Neural crest cell (in vitro differentiated cells): ENCODE measurements at places on chromosomes 4 and X.

GRCh38 chr4:139950568-139950967, 203.4 kb downstream of the MAML3 start:
- H3K4me3 ChIP-seq = no peak overlapping the region
- H3K27me3 ChIP-seq = no peaks in the 10 kb centered on the region
- H3K27ac ChIP-seq = no peak overlapping the region
- peaks cover 8% of the 10 kb centered on the region for H3K36me3 ChIP-seq
- DNase-seq = no peak
- H3K4me1 ChIP-seq = peaks cover 33% of the 10 kb centered on the region

DNA sequence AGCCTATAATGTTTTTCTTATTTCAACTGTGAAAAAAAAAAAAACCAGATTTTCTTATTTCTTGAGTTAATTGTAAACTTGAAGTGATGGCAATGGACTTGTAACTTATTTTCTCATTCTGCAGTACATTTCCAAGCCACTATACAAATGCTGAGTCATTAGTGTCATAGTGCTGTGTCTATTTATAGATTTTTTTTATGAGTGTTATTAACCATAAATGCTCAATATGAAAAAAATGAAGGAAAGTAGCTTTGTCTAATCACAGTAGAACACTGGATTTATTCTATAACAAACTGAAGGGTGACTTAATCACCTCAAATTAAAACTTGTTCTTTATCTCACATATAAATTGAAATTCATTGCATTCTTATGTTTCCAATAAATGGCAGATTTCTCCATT, 718.6 kb downstream of the CCSER1 start:
- H3K36me3 ChIP-seq = no peaks in the 10 kb centered on the region
- no peaks in the 10 kb centered on the region for H3K27me3 ChIP-seq
- no peak overlapping the region for H3K4me3 ChIP-seq
- no peaks in the 10 kb centered on the region for H3K4me1 ChIP-seq
- no peak for DNase-seq
- no peak overlapping the region for H3K27ac ChIP-seq

DNA sequence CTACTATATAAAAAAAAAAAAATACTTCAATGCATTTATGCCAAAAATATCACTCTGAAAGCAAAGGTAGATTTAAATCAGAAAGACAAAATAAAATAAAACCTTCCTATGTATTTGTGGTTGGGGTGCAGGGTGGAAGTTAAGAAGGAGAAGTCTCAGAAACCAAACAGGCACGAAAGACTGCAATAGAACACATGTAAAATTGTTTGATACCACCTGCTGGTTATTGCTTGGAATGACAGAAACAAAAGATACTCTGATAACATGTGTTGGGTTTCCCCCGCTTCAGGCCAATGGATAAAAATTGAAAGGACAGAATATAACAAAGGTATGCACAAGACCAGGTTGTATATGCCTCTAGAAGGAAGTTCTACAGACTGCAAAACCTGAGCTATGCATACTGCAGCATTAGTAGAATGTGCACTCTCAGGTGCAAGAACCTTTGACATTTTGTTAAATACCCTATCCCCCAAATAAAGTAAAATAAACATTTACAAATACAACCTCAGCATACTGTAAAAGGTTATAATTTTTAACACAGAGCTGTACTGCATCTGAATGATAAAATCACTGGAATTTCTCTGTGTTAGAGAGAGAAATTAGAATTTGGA, 118.8 kb downstream of the GABRA2 start:
- peaks cover 35% of the 10 kb centered on the region for H3K27me3 ChIP-seq
- H3K4me3 ChIP-seq = no peak overlapping the region
- no peak for DNase-seq

- no peak overlapping the region for H3K27ac ChIP-seq
- H3K36me3 ChIP-seq = peaks cover 5% of the 10 kb centered on the region
- H3K4me1 ChIP-seq = peaks cover 4% of the 10 kb centered on the region
- H3K27me3 ChIP-seq = peaks cover 84% of the 10 kb centered on the region
- DNase-seq = peak; percentile 24
- H3K4me3 ChIP-seq = peak overlapping the region; percentile 86
Measured at GRCh38 chrX:3345281-3346191, 916 bp downstream of the MXRA5 start.

- H3K4me1 ChIP-seq = no peaks in the 10 kb centered on the region
- no peak overlapping the region for H3K27ac ChIP-seq
- DNase-seq = no peak
- no peaks in the 10 kb centered on the region for H3K27me3 ChIP-seq
Measured at GRCh38 chr4:24764345-24764744, 31.0 kb upstream of the SOD3 start.

DNA sequence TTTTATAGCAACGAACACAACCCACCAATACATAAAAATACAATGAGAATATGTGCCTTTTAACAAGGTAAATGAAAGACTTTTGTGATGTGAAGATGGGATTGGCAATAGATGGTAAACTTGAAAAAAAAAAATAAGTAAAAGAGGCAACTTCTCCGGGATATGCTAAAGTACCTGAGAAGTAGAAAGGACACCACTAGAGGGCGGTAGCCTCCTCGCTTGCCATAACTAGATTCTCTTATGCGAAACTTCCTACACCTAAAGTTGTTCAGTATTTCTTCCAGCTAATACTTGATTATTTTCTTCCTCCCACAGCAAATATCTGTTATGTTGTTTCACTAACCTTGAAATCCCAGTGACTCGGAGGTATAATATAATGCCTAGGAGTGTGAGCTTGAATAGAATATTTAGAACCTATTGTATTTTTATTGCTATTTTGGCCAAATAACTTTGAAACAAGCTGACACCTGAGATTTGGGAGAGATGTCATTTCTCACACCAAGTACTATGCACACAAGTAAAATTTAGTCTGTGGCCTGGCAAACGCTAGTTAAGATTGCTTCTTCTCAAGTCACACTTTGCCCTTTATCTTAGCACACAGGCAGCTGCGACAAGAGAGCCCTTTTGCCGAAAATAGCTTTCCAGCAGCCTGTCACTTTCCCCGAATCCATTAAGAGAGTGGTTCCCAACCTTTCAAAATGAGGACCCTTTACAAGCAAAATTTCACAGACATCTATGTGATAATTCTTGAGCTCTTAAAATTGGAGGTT, 44.9 kb upstream of the PDLIM5 start:
- H3K4me3 ChIP-seq = no peak overlapping the region
- H3K27ac ChIP-seq = no peak overlapping the region
- H3K27me3 ChIP-seq = peaks cover 3% of the 10 kb centered on the region
- no peaks in the 10 kb centered on the region for H3K36me3 ChIP-seq

DNA sequence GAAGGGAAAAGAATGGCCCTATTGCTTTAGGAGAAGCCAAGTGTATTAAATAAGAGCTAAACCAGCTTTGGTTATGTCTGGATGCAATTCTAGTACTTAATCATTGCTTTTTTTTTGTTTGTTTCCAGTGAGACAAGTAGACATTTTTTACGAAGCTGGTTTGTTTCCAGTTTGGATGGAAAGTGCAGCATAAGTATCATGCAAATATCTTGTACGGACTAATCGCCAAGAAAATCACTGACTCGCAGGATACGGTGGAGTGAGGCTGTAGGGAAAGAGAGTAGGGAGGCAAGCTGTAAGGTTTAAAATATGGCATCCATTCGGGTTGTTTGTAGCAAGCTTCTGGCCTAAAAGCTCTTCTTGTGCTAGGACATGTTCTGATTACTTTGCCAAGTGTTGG, 64.8 kb downstream of the HPGD start:
- no peaks in the 10 kb centered on the region for H3K36me3 ChIP-seq
- H3K27ac ChIP-seq = no peak overlapping the region
- H3K27me3 ChIP-seq = peaks cover 4% of the 10 kb centered on the region
- DNase-seq = no peak

DNA sequence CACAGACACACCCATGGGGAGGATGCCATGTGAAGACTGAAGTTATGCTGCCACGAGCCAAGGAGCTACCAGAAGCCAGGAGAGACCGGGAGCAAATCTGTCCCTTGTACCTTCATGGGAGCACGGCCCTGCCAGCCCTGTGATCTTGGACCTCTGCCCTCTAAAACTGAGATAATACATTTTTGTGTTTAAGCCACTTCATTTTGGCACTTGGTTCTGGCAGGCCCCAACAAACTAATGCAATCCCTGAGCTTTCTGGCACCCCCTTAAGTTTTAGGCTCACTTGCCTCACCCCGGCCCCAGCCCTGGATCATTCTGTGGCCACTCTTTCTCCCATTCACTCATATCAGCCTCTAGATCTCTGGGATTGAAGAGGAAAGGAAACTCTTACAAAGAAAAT, 35.4 kb downstream of the SEL1L3 start:
- H3K27me3 ChIP-seq = no peaks in the 10 kb centered on the region
- no peaks in the 10 kb centered on the region for H3K36me3 ChIP-seq
- H3K27ac ChIP-seq = no peak overlapping the region
- H3K4me3 ChIP-seq = no peak overlapping the region
- no peak for DNase-seq
- no peaks in the 10 kb centered on the region for H3K4me1 ChIP-seq

GRCh38 chr4:21276046-21276445, 575.8 kb downstream of the PACRGL start:
- H3K36me3 ChIP-seq = no peaks in the 10 kb centered on the region
- no peak overlapping the region for H3K27ac ChIP-seq
- no peak overlapping the region for H3K4me3 ChIP-seq
- peaks cover 15% of the 10 kb centered on the region for H3K27me3 ChIP-seq

DNA sequence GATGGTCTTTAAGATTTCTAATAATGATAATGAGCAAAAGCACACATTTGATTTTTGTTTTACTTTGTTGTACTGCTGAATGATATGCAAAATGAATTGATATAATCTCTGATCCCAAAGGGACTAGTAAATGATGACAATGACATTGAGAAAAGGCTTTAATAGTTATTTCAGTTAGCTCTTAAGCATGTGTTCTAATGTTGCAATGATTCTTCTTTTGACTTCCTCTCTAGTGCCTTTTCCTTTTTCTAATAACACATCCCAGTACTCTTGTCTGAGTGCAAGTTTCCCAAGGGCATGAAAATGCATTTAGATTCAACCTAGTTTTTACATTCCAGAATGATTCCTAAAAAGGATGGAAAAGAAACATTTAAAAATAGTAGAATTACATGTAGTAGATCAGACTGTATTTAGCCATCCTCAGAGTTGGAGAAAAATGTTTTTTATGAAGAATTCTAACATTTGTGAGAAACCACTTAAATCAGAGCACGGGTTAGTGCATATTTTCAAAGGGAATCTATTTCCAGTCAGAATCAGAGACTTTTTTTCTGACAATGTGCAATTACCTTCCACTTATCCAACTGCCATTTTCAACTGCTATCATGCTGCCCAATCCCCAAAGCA, 508.8 kb downstream of the C4orf33 start:
- H3K36me3 ChIP-seq = no peaks in the 10 kb centered on the region
- H3K4me1 ChIP-seq = no peaks in the 10 kb centered on the region
- H3K27me3 ChIP-seq = no peaks in the 10 kb centered on the region
- no peak overlapping the region for H3K27ac ChIP-seq
- no peak overlapping the region for H3K4me3 ChIP-seq

GRCh38 chr4:10078481-10079233, 37.9 kb downstream of the WDR1 start:
- H3K4me1 ChIP-seq = no peaks in the 10 kb centered on the region
- no peaks in the 10 kb centered on the region for H3K27me3 ChIP-seq
- peaks cover 18% of the 10 kb centered on the region for H3K36me3 ChIP-seq
- no peak overlapping the region for H3K27ac ChIP-seq
- no peak overlapping the region for H3K4me3 ChIP-seq
- no peak for DNase-seq

DNA sequence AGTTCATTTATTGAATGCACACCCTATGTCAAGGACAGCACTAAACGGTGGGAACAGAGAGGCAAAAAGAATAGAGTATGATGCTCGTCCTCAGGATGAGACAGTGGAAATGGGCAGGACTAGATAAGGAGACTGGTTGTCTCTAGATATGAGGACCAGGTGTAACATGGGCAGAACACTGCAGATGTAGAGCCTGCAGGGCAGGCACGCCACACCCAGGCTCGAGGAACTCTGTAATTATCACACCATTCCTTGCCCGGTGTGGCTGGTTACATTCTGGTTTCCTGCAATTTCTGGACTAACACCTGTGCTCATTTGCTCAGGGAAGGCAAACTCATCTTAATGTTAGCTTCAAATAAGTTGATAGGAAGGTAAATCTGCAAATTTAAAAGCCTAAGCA, 334.4 kb downstream of the DHX15 start:
- no peaks in the 10 kb centered on the region for H3K27me3 ChIP-seq
- H3K4me1 ChIP-seq = peaks cover 12% of the 10 kb centered on the region
- H3K27ac ChIP-seq = no peak overlapping the region
- H3K36me3 ChIP-seq = no peaks in the 10 kb centered on the region
- no peak overlapping the region for H3K4me3 ChIP-seq
- DNase-seq = no peak

DNA sequence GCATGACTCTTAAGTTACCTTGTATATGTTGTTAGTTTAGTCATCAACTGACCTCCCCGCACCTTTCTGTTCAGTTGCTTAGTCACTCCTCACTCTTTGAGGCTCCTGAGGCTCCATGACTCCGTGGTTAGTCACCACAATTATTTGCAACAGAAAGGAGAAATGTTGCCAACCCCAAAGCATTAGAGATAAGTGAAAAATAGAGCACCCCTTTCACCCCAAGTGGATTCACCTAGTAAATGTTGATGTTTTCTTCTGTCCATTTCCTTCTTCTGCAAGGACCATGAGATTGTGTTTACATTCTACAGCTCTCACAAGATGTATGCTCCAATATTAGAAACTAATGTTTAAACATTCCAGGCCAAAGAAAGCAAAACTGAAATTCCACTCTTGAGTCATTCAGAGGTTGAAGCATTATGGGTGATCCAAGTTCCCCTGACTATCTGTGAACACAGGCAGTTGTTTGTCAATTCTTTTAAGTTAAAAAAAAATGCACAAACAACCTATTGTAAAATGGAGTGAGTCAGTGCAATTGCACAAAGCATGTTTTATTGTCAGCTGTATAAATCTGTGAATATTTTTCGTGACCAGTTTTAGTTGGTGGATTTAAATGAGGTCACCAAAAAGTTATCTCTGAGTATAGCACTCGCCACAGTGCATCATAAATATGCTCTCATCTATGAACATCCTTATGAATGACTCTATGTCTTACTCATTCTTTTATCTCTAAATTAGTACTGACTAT, 552.4 kb upstream of the MAGEB2 start:
- H3K36me3 ChIP-seq = no peaks in the 10 kb centered on the region
- peak overlapping the region; percentile 94 for H3K27ac ChIP-seq
- H3K27me3 ChIP-seq = no peaks in the 10 kb centered on the region
- no peak for DNase-seq
- H3K4me3 ChIP-seq = no peak overlapping the region
